Esophagus squamous epithelium (tissue), 5 donors: ENCODE measurements at places on chromosomes 5 and 9.

DNA sequence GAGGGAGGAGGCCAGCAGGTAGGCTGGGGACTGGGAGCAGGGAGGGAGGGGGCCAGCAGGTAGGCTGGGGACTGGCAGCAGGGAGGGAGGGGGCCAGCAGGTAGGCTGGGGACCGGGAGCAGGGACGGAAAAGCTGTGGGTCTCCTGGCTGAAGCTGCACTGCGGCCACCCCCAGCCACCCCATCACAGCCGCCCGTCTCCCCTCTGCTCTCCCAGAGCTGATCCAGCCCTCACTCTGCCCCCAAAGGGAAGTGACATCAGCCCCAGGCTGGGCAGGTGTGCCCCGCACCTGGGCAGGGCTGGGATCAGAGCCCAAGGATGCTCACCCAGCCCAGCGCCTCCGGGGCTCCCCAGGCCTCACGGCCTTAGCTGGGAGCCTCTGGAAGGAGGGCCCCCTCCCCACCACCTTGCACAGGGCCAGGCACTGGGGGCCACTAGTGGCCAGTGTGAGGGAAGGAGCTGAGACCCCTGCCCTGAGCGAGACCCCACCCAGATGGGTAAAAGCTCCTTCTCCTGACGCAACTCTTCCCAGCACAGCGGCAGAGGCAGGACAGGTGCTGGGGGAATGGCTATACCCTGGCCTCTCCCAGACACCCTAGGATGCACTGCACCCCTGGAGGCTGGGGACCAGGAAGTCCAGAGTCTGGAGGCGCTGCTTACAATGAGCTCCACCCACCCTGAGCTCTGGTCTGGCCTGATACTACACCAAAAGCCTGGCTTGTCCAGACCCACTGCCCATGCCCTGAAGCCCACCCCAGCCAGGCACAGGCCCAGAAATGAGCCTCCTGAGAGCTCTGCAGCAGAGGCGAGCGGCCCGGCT lies 11.6 kb downstream of the AGPAT2 start:
- no peak for DNase-seq

DNA sequence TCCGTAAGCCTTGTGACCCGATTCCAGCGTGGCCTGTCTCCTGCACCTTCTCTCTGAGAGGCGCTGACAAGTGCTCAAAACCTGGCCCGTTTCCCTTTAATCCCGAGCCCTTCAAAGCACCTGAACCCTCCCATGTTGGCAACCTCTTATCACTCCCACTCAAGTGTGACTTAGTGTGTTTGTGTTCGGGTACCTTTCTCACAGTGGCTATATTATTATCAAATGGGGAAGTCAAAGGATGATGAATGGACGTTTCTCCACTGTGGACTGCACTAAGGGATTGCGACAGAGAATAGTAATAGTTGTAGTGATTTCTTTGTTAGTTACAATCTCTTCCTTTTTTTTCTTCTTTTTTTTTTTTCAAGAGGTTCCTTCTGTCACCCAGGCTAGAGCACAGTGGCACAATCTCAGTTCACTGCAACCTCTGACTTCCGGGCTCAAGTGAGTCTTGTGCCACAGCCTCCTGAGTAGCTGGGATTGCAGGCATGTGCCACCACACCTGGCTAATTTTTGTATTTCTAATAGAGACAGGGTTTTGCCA lies 65.4 kb upstream of the TNFSF8 start:
- DNase-seq, result no peak

DNA sequence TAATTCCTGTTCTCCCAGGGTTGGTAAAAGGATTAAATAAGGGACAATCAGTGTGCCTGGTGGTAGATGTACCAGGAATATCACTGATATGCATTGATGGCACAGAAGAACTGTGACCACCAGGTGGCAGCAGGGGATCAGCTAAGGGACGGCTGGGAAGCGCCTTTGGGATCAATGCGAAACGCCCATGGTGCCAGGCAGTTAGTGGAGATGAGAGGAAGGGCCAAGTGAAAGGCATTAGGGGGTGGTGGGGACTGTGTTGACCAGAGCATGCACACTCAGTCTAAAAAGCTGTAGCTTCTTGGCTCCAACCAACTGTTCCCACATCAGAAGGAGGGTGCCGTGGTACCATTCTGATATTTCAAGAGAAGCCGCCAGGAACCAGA lies 55.6 kb downstream of the ARHGEF37 start:
- no peak for DNase-seq

GRCh38 chr9:87564111-87564510 lies 66.4 kb downstream of the DAPK1 start:
- no peak for DNase-seq

GRCh38 chr5:143635146-143635752 lies 176.7 kb upstream of the HMHB1 start:
- no peak for DNase-seq

DNA sequence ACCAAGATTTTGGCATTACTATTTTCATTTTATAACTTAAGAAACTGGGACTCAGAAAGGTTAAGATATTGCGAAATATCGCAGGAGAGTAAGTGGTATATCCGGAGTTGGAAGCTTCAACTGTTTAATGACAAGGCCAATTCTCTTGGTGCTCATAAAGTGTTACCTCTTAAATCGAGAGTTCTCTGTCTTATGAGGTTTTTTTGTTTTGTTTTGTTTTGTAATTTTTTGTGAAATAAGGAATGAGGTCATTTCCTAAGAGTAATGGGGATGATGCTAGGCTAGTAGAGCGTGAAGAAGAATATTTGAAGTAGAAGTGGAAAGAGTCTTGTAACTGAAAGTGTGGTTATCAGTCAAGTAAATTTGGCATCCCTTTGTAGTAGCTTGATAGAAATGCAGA lies 183.2 kb upstream of the DAB2 start:
- DNase-seq, result no peak

DNA sequence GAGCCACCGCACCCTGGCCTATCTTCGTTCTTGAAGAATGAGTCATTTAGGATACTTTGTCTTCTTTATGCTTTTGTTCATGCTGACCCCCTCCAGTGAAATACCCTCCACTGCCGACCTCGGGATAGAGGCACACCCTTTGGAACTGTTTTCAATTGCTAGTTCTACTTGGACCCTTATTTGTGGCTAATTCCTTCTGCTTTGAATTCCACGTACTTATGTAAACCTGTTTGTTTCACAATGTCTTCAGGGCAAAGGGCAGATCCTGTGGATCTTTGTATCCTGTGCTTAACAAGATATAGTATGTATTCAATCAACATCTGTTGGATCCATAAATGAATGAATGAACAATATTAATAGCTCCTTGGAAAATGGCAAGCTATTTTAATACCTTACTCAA lies 19.6 kb upstream of the AOPEP start:
- DNase-seq, result no peak

GRCh38 chr9:134961331-134962064 lies 43.8 kb upstream of the FCN1 start:
- no peak for DNase-seq

GRCh38 chr9:99002706-99003105 lies 59.0 kb downstream of the COL15A1 start:
- DNase-seq, result no peak
